Right ventricle myocardium inferior (tissue), 1 donor: ENCODE measurements at places on chromosomes 1 and 21. TPM values are rescaled to one million over a fixed set of nuclear protein-coding genes. Genes with fewer than 3 reads are reported as not detected.
A peak's percentile ranks its signal among the peaks of the same experiment; 100 is the strongest.

DNA sequence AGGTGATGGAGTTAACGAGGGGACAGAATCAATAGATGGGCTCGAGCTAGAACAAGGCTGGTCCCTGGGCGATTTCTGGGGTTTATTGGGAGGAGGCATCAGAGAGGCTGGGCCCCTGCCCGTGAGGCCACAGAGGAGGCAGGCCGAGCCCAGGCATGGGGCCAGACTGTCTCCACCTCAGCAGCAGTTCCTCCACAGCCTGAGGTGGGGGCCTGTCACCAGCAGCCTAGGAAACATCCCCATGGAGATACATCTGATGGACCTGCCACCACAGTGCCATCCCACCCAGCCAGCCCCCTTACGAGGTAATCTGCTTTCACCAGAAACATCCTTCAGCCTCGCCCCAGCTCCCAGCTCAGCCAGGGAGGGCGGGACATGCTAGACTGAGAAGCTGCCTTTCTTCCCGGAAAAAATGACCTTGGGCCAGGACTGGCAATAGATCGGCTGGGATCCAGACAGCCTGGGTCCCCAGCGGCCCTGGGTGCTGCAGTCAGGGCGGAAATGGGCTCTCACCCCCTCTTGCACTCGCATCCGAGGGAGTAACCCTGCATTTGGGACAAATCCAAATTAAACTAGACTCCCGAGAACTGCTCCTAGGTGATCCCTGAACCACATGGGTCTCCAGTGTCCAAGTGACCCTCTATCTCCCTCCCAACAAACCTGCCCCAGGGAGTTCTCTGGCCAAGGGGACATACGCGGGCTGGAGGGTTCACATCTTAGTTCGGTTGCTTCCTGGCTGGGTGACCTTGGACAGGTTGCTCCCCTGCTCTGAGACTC, 10.0 kb upstream of the EPHA8 start:
- peak; percentile 57 for DNase-seq

DNA sequence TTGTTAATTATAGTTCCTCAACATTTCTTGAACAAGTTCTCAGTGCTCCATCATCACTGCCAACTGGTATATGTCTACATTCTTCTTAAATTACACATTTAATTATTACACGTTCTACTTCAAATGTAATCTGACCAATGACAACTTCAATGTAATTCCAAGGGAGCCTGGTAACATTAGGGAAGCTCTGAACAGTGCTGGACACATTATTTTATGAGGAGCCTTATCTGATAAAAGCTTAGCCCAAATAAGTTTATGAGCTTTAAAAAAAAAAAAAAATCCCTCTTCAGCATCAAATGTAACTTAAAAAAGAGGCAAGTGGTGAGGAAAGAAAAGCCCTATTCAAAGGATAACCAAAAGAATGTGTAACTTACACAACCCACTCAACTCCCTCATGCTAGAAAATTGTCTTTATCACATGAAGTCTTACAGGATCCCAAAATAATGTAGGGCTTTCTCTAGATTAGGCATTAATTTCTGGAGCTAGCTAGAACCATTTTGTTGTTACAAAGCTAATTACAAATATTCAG, 35.2 kb upstream of the ABCA4 start:
- no peak for DNase-seq

DNA sequence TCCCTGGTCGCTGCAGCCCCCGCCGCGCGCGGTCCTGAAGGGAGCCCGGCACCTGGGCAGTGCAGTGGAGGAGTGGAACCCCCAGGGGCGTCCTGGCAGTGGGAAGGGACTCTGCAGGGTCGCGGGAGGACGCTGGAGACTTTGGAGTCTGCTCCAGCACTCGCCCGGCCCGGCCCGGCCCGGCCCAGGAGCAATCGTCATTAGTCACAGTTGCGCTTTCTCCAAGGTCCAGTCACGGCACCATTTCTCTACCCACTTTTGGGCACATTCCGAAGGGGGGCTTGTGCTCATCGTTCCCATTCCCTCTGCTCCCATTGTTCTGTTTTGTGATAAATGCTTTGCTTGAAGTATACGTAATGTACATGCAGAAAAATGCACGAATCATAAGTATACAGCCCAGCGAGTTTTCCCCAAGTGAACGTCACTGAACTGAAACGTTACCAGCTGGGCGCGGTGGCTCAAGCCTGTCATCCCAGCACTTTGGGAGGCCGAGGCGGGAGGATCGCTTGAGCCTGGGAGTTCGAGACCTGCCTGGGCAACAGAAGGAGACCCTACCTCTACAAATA, 999 bp downstream of the THAP3 start:
- DNase-seq = no peak

GRCh38 chr1:156135930-156136871, 17.2 kb upstream of the SEMA4A start:
- DNase-seq = no peak

LAMC2 gene
- total RNA-seq = 3.8 TPM

CFHR1 gene
- not detected for total RNA-seq
